ENCODE measurements at places on chromosomes 1 and 21.
A peak's percentile ranks its signal among the peaks of the same experiment; 100 is the strongest.

DNA sequence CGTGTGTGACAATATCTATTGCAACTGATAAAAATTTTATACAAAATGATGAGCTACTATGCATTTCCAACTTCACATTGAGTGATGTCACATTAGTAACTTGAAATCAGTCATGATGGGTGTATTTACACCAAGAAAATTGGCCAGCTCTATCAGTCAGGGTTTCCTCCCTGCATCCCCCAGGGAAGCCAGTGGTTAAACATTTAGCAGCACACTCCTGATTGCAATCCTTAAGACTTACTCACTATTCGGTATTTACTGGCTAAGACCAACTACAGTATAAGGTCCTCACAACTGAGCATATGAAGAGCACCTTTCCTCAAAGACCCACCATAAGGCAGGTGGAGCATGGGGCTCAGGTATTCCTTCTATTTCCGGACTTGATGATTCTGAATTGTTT is 41.3 kb upstream of the PTGFRN start:
- DNase-seq = no peak

GRCh38 chr1:82226186-82226505 is 425.4 kb downstream of the ADGRL2 start:
- no peak for DNase-seq

DNA sequence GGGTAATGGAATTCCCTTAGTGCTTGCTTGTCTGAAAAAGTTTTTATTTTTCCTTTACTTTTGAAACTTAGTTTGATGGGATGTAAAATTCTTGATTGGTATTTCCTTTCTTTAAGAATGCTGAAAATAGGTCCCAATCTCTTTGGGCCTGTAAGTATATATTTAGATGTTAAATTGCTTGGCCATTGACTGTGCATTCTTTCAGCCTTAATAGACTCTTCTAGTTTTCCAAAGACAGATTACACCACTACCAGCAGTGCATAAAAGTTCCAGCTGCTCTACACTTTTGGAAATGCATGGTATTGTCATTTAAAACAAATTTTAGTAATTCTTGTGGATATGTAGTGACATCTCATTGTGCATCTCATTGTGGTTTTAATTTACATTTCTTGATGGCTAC is 464.8 kb upstream of the USP24 start:
- DNase-seq = no peak

DNA sequence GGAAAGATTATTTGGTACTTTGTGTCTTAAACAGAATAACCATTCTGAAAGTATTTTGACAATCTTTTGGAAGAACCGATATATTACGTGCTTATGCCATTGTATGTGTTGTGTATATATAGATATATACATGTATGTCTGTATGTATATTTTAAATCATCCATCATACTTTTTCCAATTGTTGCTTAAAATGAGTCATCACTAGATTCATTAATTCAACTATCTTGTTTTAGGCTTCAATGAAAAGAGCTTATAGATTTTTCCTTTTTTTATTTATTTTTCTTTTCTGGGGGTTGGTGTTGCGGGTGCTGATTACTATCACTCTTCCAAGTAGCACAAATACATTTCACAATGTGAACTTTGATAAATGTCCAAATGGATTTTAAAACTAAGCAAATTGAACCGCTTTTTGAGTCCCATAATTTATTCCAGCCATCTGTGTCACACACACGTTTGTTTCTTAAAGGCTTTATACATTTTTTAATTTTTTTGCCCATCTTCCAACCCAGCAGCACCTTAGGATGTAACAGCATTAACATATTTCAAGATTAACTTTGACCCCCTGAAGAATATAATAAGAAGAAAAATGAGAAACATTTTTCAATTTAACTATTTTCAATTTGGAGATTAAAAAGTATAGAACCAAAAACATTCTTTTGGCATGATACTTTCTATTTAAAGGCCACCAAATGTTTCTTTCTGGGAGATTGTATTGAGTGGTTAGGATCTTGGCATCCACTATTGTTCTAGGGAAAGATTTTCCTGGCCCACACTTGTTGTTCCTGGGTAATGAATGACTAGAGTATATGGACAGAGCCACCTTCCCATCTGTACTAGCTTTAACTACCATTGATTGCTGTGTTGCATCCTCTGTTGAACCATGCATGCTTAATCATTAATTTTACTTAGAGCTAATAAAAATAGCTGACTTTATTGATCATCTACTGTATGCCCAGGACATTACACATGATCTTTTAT is 9.3 kb upstream of the DPYD start:
- no peak for DNase-seq

GRCh38 chr1:203644661-203645510 is 18.3 kb downstream of the ATP2B4 start:
- DNase-seq = no peak

GRCh38 chr1:201790261-201790660 is 38.7 kb upstream of the IPO9 start:
- DNase-seq = no peak

GRCh38 chr1:34113362-34113761 is 51.7 kb downstream of the CSMD2 start:
- DNase-seq = no peak

GRCh38 chr1:204087181-204087892 is 14.4 kb downstream of the SOX13 start:
- DNase-seq = no peak

DNA sequence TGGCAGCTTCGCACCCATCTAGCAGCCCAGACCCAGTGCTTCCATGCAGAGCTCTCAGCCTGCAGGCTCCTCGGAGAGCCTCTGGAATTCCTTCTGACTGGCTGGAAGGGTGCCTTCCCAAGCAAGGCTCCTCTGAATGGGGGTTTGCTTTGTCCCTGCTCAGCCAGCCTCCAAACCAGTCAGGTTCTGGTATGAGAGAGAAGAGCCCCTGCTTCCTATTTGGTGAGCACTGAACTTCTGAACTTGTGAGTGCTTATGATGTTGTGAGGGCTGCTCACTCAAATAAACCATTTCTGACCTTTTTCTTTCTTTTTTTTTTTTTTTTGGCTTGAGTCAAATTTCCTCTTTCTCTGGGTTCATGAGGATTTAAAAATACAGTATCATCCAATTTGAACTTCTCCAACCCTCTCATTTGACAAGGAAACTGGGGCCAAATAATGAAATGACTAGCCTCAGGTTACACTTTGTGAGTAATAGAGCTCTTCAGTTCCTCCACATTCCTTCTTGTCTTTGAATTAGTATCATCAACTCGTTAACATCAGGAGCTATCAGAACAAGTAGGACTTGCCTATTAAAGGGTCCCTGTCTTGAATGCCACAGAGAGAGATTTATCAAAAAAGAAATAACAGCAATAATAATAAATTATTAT is 39.6 kb downstream of the GFI1 start:
- DNase-seq = no peak

GRCh38 chr21:19785941-19786340 is 1212.3 kb upstream of the NCAM2 start:
- DNase-seq = no peak

GRCh38 chr1:27643600-27644368 is 8.8 kb upstream of the FGR start:
- no peak for DNase-seq

GRCh38 chr1:184972315-184973055 is 1.8 kb downstream of the NIBAN1 start:
- DNase-seq = no peak

DNA sequence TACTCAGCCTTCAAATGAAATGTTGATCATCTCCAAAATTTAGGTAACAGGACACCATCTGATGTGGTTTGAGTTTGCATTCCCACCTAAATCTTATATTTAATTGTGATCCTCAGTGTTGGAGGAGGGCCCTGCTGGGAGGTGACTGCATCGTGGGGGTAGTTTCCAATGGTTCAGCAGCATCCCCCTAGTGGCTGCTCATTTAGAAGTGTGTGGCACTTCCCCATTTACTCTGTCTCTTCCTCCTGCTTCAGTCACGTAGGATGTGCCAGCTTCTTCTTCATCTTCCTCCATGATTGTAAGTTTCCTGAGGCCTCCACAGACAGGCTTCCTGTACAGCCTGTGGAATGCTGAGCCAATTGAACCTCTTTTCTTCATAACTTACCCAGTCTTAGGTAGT is 731.2 kb downstream of the USP25 start:
- no peak for DNase-seq

DNA sequence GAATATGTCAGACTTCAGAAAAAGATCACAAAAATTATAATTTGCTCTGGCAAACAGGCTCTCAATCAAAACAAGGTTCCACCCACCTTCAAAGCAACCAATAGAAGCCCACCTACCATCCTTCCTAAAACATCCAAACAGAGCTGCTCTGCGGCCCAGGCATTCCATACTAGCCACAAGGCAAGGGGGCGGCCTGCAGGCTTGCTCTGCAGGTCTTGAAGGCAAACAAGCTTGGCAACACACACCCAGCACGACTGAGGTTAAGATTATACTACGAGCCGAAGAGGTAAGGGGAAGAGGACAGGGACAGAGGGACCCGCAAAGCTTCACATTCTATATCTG is 207.3 kb downstream of the SLC45A1 start:
- no peak for DNase-seq

- DNase-seq = no peak
Observed at GRCh38 chr1:220711056-220711809, 21.1 kb downstream of the C1orf115 start.

GRCh38 chr1:207128336-207128921 is 24.4 kb downstream of the C4BPA start:
- DNase-seq = no peak

- DNase-seq = peak; percentile 10
Observed at GRCh38 chr1:59046730-59047157, 250.2 kb upstream of the FGGY start.

- no peak for DNase-seq
Observed at GRCh38 chr1:110393691-110394492, 3.1 kb upstream of the SLC16A4 start.

- no peak for DNase-seq
Observed at GRCh38 chr21:42918291-42918690, 7.1 kb downstream of the ERVH48-1 start.

GRCh38 chr1:63463248-63463647 is 59.8 kb downstream of the ITGB3BP start:
- no peak for DNase-seq

- no peak for DNase-seq
Observed at GRCh38 chr1:18703041-18703621, 72.5 kb downstream of the PAX7 start.

DNA sequence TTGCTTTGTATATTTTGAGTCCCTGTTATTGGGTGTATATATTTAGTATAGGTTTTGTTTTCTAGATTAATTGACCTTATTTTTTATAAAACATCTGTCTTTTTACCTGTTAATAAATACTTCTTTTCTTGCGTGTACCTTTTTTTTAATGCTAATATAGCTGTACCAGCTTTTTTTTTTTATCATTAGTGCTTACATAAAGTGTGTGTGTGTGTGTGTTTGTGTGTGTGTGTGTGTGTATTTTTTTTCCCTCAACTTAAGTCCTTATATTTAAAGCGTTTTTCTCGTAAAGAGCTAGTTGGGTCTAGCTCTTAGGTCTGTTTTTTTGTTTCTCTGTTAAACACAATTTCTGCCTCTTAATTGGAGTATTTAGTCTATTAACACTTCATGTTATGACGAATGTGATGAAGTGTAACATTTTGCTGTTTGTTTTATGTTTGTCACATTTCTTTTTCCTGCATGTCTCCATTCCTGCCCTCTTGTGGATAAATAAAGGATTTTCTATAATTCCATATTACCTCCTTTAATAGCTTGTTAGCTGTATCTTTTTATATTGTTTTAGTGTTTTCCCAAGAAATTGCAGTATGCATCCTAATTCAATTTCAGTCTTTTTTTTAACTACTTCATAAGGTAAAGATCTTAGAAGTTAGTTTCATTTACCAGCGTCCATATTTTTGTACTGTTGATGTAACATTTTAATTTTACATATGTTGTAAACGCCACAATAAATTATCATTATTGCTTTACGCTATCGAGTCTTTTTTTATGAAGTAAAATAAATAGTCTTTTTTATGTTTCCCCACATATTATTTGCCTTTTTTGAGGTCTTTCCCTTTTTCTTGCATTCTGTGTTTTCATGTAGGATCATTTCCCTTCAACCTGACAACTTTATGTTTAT is 4.3 kb downstream of the PRMT2 start:
- no peak for DNase-seq

GRCh38 chr1:43370564-43370963 is 2.8 kb upstream of the ELOVL1 start:
- DNase-seq = no peak

- no peak for DNase-seq
Observed at GRCh38 chr1:39896909-39897685, 4.6 kb downstream of the MYCL start.

DNA sequence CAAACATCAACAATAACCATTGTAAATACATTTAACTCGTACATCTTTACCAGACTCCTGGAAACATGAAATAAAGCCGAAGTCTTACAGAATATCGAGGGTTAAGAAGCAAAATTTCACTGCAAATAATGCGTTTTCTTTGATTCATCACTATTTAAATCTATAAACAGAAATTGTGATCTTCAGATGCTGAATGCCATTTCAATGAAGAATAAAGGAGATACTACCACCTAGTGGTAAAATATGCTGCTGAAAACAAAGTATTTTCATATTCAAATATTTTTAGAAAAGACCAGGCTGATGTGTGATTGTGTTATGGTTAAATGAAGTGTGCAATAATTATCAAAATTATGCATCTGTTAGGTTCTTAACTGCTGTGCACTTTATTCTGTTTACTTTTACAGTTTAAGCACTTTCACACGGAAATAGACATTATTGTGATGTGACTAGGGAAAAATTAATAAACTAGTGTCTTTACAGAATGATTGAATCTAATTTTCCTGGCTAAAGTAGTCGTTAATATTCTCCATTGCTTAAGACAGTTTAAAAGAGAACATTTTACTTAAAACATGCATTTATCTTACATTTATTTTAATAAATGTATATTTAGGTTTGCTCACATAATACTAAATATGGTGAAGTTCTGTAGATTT is 1093.1 kb downstream of the MRPL39 start:
- no peak for DNase-seq

DNA sequence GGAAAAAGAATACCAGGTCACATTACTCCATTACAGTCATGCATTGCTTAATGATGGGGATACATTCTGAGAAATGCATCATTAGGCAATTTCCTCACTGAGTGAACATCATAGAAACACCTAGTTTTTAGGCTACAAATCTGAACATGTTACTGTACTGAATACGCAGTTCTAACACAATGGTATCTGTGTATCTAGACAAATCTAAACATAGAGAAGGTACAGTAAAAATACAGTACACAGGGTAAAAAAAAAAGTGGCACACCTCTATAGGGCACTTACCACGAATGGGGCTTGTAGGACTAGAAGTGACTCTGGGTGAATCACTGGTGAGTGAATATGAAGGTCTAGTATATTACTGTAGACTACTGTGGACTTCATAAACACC is 115.7 kb downstream of the AKT3 start:
- no peak for DNase-seq
